ENCODE measurements at places on chromosomes 6 and 20.
A peak's percentile ranks its signal among the peaks of the same experiment; 100 is the strongest.

GRCh38 chr20:53826597-53827291, 233.1 kb upstream of the ZNF217 start:
- no peak for DNase-seq

- DNase-seq = peak; percentile 22
Measured at GRCh38 chr6:72689107-72689954, 67.5 kb downstream of the KCNQ5 start.

DNA sequence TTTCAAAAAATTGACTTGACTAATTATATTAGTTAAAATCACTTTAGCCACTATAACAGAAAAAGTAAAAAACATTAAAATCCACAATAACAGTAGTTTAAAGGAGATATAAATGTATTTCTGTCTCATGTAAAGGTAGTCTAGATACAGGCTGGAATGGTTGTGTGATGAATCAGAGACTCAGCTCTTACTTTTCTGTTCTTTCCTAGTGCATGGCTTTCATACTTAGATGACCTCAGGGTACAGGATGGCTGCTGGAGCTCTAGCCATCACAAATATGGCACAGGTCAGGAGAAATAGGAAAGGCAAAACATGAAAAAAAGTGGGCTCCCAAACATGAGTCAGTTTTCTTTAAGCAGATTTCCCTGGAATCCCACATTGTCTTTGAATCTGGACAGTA, 157.7 kb upstream of the FLRT3 start:
- DNase-seq = no peak

GRCh38 chr20:8154638-8155037, 22.6 kb downstream of the PLCB1 start:
- no peak for DNase-seq

All from stromal cell of bone marrow (primary cell).